HCT116 (cell line): ENCODE measurements at places on chromosomes 1 and 21. TPM values are rescaled to one million over a fixed set of nuclear protein-coding genes. Genes with fewer than 3 reads are reported as not detected.

- H3K4me1 ChIP-seq: no peaks in the 10 kb centered on the region
- no peak overlapping the region for H3K4me3 ChIP-seq
- no peaks in the 10 kb centered on the region for H3K27me3 ChIP-seq
- no peak overlapping the region for H3K27ac ChIP-seq
- H3K36me3 ChIP-seq: no peaks in the 10 kb centered on the region
Measured at GRCh38 chr1:6271006-6271405, 10.1 kb upstream of the GPR153 start.

GRCh38 chr1:1432951-1433803, 2.3 kb upstream of the VWA1 start:
- H3K36me3 ChIP-seq: no peaks in the 10 kb centered on the region
- peak overlapping the region; percentile 92 for H3K4me3 ChIP-seq
- H3K27ac ChIP-seq: peak overlapping the region; percentile 99
- no peaks in the 10 kb centered on the region for H3K27me3 ChIP-seq

GRCh38 chr1:27144049-27144748, 10.7 kb downstream of the SLC9A1 start:
- H3K4me3 ChIP-seq: no peak overlapping the region
- DNase-seq: no peak
- no peaks in the 10 kb centered on the region; the same call in 1 of the 2 replicates for H3K36me3 ChIP-seq
- H3K27me3 ChIP-seq: no peaks in the 10 kb centered on the region
- H3K4me1 ChIP-seq: peaks cover 60% of the 10 kb centered on the region
- no peak overlapping the region for H3K27ac ChIP-seq

GRCh38 chr1:232551386-232551785, 78.5 kb downstream of the SIPA1L2 start:
- no peaks in the 10 kb centered on the region for H3K36me3 ChIP-seq
- no peak overlapping the region for H3K27ac ChIP-seq
- no peaks in the 10 kb centered on the region for H3K4me1 ChIP-seq
- no peak for DNase-seq
- H3K4me3 ChIP-seq: no peak overlapping the region

GRCh38 chr1:76593618-76594017, 273.7 kb upstream of the ST6GALNAC5 start:
- no peak overlapping the region for H3K27ac ChIP-seq
- DNase-seq: no peak
- no peak overlapping the region for H3K4me3 ChIP-seq

DNA sequence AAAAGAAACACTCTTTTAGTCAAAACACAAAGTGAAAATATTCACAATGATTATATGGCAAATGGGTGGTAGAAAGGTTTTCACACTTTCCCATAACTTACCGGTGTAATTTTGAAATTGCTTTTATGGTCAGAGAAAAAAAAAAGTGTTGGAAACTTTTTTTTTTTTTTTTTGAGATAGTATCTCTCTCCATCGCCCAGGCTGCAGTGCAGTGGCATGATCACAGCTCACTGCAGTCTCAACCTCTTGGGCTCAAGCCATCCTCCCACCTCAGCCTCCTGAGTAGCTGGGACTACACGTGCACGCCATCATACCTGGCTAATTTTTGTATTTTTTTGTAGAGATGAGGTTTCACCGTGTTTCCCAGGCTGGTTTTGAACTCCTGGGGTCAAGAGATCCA, 3.3 kb downstream of the IFNGR2 start:
- no peak overlapping the region for H3K27ac ChIP-seq
- H3K27me3 ChIP-seq: no peaks in the 10 kb centered on the region
- H3K4me3 ChIP-seq: no peak overlapping the region
- peaks cover 27% of the 10 kb centered on the region for H3K4me1 ChIP-seq

DNA sequence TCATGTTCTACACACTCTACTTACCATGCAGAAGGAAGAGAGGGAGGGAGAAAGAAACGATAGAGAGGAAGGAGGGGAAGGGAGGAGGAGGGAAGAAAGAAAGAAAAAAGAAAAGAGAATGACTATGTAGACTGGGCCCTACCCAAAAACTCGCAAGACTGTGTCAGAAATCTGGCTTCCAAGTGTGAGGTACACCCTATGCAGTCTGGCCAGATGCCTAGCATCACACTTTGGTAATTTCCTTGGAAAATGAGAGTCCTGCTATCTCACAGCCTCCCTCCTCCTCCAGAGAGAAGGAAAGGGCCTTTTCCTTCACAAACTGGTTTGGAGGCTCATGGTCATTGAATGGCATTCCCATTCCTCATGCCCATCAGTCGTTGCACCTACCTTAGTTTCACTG, 86.4 kb upstream of the LRRC8D start:
- H3K27me3 ChIP-seq: no peaks in the 10 kb centered on the region
- H3K4me1 ChIP-seq: no peaks in the 10 kb centered on the region
- DNase-seq: no peak
- no peak overlapping the region for H3K27ac ChIP-seq

- peaks cover 52% of the 10 kb centered on the region for H3K27me3 ChIP-seq
- no peak overlapping the region for H3K27ac ChIP-seq
- H3K4me1 ChIP-seq: peaks cover 34% of the 10 kb centered on the region
- DNase-seq: no peak
- no peak overlapping the region for H3K4me3 ChIP-seq
- no peaks in the 10 kb centered on the region for H3K36me3 ChIP-seq
Measured at GRCh38 chr21:44931137-44931500, 8.7 kb upstream of the SLX9 start.

- H3K27me3 ChIP-seq: no peaks in the 10 kb centered on the region
- H3K27ac ChIP-seq: no peak overlapping the region
- H3K4me1 ChIP-seq: peaks cover 7% of the 10 kb centered on the region
- H3K4me3 ChIP-seq: no peak overlapping the region
- no peaks in the 10 kb centered on the region for H3K36me3 ChIP-seq
- no peak for DNase-seq
Measured at GRCh38 chr1:228161866-228162265, 3.7 kb upstream of the IBA57 start.

GRCh38 chr1:5765483-5765882, 226.7 kb downstream of the NPHP4 start:
- no peaks in the 10 kb centered on the region for H3K4me1 ChIP-seq
- H3K27me3 ChIP-seq: peaks cover 9% of the 10 kb centered on the region; the same call in 1 of the 2 replicates
- H3K27ac ChIP-seq: no peak overlapping the region

DNA sequence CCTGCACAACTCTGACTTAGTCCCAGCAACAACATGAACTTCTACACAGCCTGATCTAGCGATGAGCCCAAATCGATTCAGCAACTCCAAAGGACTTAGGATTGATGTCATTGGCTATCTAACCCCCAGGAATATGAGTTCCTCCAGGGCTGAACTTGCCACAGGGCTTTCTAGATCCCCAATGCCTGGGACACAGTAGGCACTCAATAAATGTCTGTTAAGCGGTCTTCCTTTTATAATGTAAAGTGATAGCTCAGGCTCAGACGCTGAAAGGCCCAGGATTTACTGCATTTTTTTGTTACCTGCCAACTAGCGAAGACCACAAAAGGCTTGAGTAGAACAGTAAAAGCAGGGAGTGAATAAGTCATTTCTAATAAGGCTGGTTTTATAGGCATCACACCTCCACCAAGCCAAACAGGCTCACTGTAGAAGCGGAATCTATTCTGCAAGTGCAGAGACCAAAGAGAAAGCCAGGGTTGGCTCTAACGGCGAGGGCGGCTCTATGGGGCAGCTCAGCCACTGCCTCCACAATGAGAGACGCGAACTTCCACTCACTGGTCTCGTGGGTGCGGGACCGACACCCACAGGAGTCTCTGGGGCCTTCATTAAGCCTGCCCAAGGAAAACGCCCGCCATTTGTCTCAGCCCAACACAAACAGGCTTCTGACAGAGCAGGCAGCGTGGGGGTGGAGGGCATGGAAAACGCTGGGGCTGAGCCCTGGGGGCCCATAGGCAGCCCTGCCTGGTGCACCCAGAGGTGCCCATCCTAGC, 52.0 kb downstream of the HLCS start:
- H3K27ac ChIP-seq: no peak overlapping the region
- DNase-seq: no peak
- no peaks in the 10 kb centered on the region for H3K27me3 ChIP-seq
- peaks cover 7% of the 10 kb centered on the region; the same call in 1 of the 2 replicates for H3K4me1 ChIP-seq

DNA sequence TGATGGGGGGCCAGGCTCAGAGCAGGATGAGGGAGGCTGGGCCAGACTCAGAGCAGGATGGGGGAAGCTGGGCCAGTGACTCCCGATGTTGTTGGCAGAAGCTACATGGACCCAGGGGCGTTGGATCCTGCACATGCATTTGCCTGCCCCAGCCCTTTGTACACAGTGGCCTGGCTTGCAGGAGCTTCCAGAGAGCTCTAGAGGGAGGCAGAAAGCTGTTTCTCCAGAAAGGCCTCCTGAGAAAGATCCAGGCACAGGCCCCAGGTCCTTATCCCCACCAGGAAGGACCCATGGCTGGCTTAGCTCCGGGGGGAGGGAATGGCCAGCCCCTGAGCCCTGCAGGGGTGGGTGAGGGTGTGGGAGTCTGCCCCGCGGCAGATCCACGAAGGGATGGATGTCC, 106.6 kb upstream of the ACTRT2 start:
- H3K36me3 ChIP-seq: no peaks in the 10 kb centered on the region
- no peak for DNase-seq
- no peak overlapping the region for H3K4me3 ChIP-seq
- no peak overlapping the region for H3K27ac ChIP-seq

DNA sequence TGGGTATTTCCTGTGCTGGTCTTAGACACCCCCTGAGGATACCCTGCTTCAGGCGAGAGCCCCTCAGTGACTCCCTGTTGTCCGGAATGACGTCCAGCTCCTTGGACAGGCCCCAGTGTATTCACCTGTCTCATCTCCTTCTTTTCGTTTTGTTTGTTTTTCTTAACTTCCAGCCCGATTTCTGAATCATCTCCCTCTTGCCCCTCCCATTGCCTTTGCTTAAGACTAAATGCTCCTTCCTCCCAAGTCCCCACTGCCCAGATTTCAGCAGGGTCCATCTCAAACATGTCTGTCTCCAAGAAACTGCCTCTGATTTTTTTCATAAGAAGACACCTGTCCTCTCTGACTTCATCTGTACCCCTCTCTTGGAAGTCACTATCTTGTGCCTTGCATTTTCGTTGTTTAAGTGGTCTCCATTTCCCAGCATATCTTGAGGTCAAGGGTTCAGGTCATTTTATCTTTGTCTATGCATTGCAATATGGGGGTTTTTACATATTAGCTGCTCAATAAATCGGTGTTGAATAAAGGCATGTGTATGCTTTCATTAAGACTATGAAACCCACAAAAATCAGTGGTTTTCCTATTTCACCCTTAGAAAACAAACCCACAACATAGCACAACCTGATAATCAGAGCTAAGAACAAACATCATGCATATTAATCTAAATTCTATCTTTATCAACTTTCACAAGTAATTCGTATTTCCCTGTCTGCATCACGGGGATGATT, 58.4 kb upstream of the LGALS8 start:
- no peak overlapping the region for H3K4me3 ChIP-seq
- H3K4me1 ChIP-seq: peaks cover 7% of the 10 kb centered on the region
- H3K36me3 ChIP-seq: no peaks in the 10 kb centered on the region
- no peak for DNase-seq
- peaks cover 6% of the 10 kb centered on the region; the same call in 1 of the 2 replicates for H3K27me3 ChIP-seq
- no peak overlapping the region for H3K27ac ChIP-seq

DNA sequence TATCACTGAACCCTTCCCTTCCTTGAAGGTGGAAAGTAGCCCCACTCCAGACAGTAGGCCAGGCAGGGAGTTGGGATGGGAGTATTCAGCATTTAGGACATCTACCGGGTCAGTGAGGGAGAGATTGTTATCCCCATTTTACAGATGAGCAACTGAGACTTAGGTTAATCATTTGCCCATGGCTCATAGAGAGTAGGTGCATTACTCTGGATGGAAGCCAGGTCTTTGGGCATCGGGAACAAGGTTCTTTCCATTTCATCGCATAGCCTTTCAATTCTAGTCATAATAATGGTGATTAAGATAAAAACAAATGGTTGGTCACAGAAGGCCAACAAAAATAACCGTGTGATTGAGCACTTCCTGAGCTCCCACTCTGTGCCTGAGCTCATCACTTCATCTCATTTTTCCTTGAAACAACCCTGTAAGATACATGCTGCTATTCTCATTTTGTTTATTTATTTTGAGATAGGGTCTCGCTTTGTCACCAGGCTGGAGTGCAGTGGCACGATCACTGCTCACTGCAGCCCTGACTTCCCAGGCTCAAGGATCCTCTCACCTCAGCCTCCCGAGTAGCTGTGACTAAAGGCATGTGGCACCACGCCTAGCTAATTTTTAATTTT, 64.8 kb downstream of the NAV1 start:
- H3K4me1 ChIP-seq: no peaks in the 10 kb centered on the region
- peaks cover 22% of the 10 kb centered on the region; the same call in 1 of the 2 replicates for H3K27me3 ChIP-seq
- H3K36me3 ChIP-seq: no peaks in the 10 kb centered on the region
- no peak for DNase-seq
- no peak overlapping the region for H3K4me3 ChIP-seq
- no peak overlapping the region for H3K27ac ChIP-seq

CDK11B gene
- total RNA-seq: 31.5 TPM

ASPM gene
- 29.9 TPM for total RNA-seq

RHEX gene
- total RNA-seq: not detected

SELL gene
- total RNA-seq: 4.1 TPM

LRRC71 gene
- total RNA-seq: not detected

ARHGEF10L gene
- total RNA-seq: 14.7 TPM

G0S2 gene
- total RNA-seq: not detected

HAO2 gene
- not detected for total RNA-seq
